Testis (tissue), 5 donors: ENCODE measurements at places on chromosomes 13 and 19.

DNA sequence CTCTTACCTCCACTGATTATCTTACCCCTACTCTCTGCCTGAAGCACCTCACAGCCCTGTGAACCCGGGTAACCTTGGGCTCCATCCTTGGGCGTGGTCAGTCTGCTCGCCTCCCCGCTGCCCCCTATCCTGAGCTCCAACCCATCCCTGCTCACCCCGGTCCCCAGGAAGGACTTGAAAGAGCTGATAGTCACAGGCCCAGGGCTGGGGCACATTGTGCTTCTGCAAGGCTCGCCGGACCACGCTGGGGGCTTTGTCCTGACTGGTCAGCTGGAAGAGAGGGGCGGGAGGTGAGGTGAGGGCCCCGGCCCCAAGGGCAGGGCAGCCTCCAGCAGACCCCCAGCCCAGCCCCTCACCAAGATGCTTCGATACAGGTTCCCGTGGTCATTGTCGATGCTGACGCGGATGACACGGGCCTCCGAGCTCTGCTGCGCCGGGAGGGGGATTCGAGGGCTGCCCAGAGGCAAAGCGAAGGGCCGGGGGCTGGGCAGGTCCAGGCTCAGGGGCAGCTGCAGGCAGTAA lies 13.0 kb upstream of the EPOR start:
- H3K27me3 ChIP-seq: no peaks in the 10 kb centered on the region
- H3K4me1 ChIP-seq: no peaks in the 10 kb centered on the region
- H3K36me3 ChIP-seq: no peaks in the 10 kb centered on the region

DNA sequence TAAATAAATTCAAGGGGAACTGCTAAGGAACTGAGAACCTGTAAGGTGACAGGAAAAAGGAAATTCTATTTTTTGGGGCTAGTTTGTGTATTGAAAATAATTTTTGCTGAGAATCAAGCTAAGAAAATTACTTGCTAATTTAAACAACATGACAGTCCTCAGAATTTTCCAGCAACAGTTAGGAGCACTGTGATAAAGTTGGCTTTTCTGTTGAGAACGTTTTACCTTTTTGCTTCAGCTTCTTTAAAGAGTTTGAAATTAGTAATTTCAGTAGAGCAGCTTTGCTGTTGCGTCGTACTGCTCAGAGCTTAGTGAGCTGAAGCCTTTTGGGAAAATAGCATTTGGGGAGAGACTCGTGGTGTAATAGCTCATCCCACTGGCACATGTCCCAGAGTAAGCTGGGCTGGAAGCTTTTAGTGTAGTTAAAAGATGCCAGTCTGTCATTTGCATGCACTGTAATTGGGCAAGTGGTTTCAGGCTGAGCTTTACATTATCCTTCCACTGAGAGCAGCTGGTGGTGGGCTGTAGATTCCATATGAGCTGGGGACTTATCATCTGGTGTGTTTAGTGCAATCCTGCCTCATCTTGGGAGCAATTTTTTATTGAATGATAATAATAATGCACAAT lies 69.8 kb downstream of the LRCH1 start:
- no peaks in the 10 kb centered on the region for H3K36me3 ChIP-seq
- H3K27me3 ChIP-seq: no peaks in the 10 kb centered on the region
- peaks cover 11% of the 10 kb centered on the region for H3K4me1 ChIP-seq
- peak; percentile 69 for DNase-seq
- no peak overlapping the region for H3K4me3 ChIP-seq

- no peak for DNase-seq
- no peak overlapping the region for H3K4me3 ChIP-seq
- no peaks in the 10 kb centered on the region for H3K27me3 ChIP-seq
- no peaks in the 10 kb centered on the region for H3K4me1 ChIP-seq
Measured at GRCh38 chr19:399370-399769, 9.6 kb downstream of the C2CD4C start.

DNA sequence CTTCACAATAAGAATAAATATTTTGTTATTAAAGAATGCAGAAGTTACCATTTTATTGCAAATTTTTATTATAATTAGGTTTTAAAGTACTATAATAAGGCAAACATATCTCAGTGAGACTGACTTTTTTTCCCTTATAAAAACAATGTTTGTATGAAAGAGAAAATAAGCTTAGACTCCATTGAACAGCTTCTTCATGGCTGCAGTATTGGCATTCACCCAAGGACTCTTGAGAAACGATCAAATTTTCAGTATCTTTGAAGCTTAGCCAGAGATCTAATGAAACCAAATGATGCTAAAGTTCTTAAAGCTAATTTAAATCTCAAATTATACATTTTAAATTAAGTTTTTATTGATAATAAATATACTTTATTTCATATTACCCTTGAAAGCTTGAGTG lies 128.3 kb downstream of the GGACT start:
- H3K36me3 ChIP-seq: no peaks in the 10 kb centered on the region
- H3K27ac ChIP-seq: no peak overlapping the region
- H3K27me3 ChIP-seq: no peaks in the 10 kb centered on the region
- no peak overlapping the region for H3K4me3 ChIP-seq
- H3K4me1 ChIP-seq: no peaks in the 10 kb centered on the region
- no peak for DNase-seq

DNA sequence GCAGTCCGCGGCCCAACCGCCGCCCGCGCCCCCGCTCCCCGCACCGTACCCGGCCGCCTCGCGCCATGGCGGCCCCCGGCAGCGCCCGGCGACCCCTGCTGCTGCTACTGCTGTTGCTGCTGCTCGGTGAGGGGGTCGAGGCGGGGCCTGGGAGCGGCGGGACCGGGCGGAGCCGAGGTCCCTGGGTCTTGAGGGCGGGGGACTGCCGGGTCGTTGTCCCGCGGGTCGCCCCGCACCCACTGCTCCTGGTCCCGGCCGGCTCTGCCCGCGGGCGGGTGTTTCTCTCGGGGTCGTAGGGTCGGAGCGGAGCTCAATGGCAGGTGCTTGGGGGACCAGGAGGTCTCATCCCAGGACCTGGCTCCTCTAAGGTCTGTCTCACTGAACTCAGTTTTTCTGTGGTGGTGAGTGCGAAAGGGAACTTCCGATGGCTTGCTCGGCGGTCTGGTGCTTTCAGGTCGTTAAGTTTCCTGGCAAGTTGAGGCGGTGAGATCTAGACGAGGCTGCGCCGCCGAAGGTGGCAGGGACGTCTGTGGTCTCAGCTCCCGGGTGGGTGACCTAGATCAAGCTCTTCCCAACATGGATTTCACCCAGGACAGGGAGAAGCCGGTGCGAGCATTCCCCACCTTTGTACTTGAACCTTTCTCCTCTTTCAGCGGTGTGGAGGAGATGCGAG lies 467 bp downstream of the LAMP1 start:
- H3K4me1 ChIP-seq: peaks cover 8% of the 10 kb centered on the region
- peak; percentile 33 for DNase-seq
- peak overlapping the region; percentile 93 for H3K4me3 ChIP-seq
- peak overlapping the region; percentile 37 for H3K27ac ChIP-seq

- no peak for DNase-seq
- no peak overlapping the region for H3K27ac ChIP-seq
- H3K36me3 ChIP-seq: no peaks in the 10 kb centered on the region
- H3K4me3 ChIP-seq: no peak overlapping the region
- H3K4me1 ChIP-seq: no peaks in the 10 kb centered on the region
Measured at GRCh38 chr13:83453723-83454122, 428.6 kb downstream of the SLITRK1 start.

DNA sequence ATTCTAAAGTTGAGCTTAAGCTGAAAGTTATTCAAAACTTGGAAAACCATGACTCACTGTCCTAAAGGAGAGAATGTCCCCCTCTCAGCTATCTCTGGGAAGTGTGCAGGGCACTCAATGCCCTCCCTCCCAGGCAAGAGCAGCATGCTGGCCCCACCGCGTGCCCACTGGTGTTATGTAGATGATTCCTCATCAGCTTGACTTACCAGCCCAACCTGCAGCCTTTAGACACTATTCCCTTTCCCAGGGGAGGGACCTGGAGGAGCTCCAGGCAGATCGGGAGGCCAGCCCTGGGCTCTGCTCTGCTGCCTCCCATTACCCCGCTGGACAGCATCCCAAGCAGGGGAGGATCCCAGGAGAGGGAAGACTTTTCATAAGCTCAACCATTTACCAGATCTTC lies 124.6 kb downstream of the FGF14 start:
- H3K4me1 ChIP-seq: no peaks in the 10 kb centered on the region
- no peak overlapping the region for H3K27ac ChIP-seq

GRCh38 chr19:53960886-53961285 lies 1.9 kb upstream of the CACNG8 start:
- no peak for DNase-seq
- no peaks in the 10 kb centered on the region for H3K4me1 ChIP-seq
- no peaks in the 10 kb centered on the region for H3K27me3 ChIP-seq
- H3K36me3 ChIP-seq: no peaks in the 10 kb centered on the region
- H3K27ac ChIP-seq: no peak overlapping the region

GRCh38 chr19:23913931-23914330 lies 755 bp upstream of the ZNF726 start:
- no peaks in the 10 kb centered on the region for H3K36me3 ChIP-seq
- peak overlapping the region; percentile 56 for H3K4me3 ChIP-seq
- DNase-seq: no peak
- no peaks in the 10 kb centered on the region for H3K4me1 ChIP-seq
- no peak overlapping the region for H3K27ac ChIP-seq

DNA sequence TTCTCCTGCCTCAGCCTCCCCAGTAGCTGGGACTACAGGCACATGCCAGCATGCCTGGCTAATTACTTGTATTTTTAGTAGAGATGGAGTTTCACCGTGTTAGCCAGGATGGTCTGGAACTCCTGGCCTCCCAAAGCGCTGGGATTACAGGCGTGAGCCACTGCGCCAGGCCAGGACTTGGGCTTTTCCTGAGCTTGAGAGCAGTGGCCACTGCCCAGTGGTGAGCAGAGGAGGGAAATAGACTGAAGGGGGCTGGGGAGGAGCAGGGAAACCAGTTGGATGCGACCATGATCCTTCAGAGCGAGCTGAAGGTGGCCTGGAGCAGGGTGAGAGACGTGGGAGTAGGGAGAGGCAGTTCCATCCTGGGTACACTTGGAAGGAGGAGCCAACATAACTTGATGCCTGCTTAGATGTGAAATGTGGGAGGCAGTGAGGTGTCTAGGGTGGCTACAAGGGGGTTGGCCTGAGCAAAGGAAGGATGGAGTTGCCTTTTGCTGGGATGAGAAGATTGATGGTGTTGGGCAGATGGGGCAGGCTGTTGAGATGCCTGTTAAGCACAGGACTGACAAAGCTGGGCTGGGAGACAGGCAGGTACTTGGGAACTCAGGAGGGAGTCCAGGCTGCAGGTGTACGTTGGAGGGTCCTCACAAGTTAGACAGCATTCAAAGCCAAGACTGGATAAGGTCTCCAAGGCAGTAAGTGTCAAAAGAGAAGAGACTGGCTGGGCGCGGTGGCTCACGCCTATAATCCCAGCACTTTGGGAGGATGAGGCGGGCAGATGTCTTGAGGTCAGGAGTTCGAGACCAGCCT lies 31.8 kb downstream of the KCTD15 start:
- no peaks in the 10 kb centered on the region for H3K36me3 ChIP-seq
- no peak overlapping the region for H3K27ac ChIP-seq
- no peaks in the 10 kb centered on the region for H3K4me1 ChIP-seq
- no peaks in the 10 kb centered on the region for H3K27me3 ChIP-seq
- no peak for DNase-seq
- no peak overlapping the region for H3K4me3 ChIP-seq

DNA sequence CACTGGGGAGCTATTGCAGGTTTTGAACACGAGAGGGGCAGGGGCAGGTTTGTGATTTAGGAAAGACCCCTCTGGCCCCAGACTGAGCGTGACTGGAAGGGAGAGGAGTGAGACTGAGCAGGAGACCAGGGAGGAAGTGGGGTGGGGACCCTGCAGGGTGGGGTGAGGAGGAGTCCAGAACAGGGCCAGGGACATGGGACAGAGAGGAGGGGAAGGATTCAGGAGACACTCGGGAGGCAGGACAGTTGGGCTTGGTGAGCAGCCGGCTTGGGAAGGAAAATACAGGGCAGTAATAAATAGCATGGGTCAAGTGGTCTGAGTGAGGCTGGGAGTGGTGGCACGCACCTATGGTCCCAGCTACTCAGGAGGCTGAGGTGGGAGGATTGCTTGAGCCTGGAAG lies 9.4 kb downstream of the FOSB start:
- H3K27me3 ChIP-seq: no peaks in the 10 kb centered on the region
- no peaks in the 10 kb centered on the region for H3K36me3 ChIP-seq
- H3K27ac ChIP-seq: no peak overlapping the region
- H3K4me1 ChIP-seq: peaks cover 6% of the 10 kb centered on the region
- DNase-seq: no peak
- no peak overlapping the region for H3K4me3 ChIP-seq

GRCh38 chr13:28658539-28658795 lies 463 bp upstream of the POMP start:
- H3K36me3 ChIP-seq: no peaks in the 10 kb centered on the region
- DNase-seq: no peak
- H3K27me3 ChIP-seq: no peaks in the 10 kb centered on the region
- H3K4me3 ChIP-seq: peak overlapping the region; percentile 91
- H3K27ac ChIP-seq: peak overlapping the region; percentile 93
- H3K4me1 ChIP-seq: peaks cover 28% of the 10 kb centered on the region

DNA sequence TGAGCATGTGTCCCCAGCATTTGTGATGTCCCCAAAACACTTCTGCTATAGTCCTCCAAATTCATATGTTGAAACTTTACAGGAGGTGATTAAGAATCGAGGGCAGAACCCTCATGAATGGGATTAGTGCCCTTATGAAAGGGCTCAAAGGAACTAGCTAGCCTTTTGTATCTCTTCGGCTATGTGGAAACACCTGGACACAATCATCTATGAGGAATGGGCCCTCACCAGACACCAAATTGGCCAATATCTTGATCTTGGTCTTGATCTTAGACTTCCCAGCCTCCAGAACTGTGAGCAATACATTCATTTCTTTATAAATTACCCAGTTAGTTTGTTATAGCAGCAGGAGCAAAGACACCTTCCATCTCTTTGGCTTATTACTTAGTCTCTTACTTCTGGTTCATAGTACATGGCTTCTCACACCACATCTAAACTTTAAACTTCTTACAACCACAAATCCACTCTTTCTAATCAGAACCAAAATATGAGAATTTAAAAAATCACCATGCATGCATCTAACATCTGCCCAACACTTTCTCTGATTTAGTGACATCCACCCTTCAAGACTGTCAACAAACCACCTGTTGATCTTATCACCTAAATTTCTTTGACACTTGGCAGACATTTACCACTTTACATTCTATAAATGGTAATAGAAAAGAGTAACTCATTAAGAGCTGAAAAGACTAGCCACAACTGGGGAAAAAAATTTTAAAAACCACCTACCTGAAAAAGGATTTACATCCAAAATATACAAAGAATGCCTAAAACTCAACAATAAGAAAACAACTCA lies 6.7 kb upstream of the SERPINE3 start:
- no peaks in the 10 kb centered on the region for H3K27me3 ChIP-seq
- H3K27ac ChIP-seq: no peak overlapping the region
- H3K4me1 ChIP-seq: no peaks in the 10 kb centered on the region
- no peaks in the 10 kb centered on the region for H3K36me3 ChIP-seq

- H3K27me3 ChIP-seq: no peaks in the 10 kb centered on the region
- no peaks in the 10 kb centered on the region for H3K4me1 ChIP-seq
- no peak overlapping the region for H3K4me3 ChIP-seq
- H3K36me3 ChIP-seq: no peaks in the 10 kb centered on the region
Measured at GRCh38 chr13:42035905-42036521, 12.4 kb upstream of the DGKH start.

DNA sequence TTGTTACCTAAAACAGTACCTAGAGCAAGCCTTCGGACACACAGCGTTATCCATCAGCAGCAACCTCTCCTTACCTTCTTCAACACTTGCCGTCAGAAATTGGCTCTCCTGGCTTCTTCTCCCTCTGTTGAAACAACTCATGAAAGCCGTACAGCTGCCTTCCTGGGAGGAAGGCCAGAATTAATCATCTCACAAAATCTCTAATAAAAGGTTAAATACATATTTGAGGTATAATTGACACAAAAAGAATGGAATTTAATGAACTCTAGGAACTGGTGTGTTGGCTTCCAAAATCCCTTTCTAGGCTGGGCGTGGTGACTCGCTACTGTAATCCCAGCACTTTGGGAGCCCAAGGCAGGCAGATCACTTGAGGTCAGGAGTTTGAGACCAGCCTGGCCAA lies 37.3 kb upstream of the GTF2F2 start:
- no peaks in the 10 kb centered on the region for H3K36me3 ChIP-seq
- no peaks in the 10 kb centered on the region for H3K4me1 ChIP-seq
- H3K27ac ChIP-seq: no peak overlapping the region
- H3K4me3 ChIP-seq: no peak overlapping the region
- H3K27me3 ChIP-seq: no peaks in the 10 kb centered on the region
